ENCODE measurements at places on chromosomes 3 and 15.

GRCh38 chr3:161766331-161766730, 269.7 kb downstream of the OTOL1 start:
- DNase-seq: no peak

DNA sequence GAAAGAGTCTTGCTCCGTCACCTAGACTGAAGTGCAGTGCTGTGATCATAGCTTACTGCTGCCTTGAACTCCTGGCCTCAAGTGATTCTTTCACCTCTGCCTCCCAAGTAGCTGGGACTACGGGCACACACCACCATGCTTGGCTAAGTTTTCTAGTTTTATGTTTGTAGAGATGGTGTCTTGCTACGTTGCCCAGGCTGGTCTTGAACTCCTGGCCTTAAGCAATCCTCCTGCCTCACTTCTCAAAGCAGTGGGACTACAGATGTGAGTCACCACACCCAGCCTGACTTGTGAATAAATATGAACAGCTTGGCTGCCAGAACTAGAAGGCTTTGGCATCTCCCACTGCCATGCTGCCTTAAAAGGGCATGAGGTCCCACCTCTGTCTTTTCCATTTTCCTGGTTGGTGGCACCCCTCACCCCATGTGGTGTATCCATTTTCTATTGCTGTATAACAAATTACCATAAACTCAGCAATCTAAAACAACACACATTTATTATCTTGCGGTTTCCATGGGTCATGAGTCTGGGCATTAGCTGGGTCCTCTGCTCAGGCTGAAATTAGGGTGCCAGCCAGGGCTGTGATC, 44.3 kb downstream of the PTPRG start:
- no peak for DNase-seq

DNA sequence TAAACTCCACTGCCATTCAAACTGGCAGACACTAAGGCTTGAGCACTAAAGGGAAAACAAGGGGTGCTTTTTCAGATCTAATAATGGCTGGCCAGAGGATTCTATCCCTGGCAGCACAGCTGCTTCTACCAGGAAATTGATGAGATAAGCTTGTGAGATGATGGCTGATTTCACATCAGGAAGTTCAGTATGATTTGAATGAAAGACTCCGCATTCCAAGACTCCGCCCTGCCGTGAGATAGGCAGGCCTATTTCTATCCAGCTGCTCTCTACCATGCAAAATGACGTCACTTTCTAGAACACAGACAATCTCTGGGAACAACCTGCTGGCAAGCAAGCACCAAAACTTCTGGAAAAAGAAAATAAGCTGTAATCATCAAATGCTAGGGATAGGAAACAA, 171.8 kb downstream of the WDR76 start:
- no peak for DNase-seq

GRCh38 chr3:87733671-87734367, 325.0 kb downstream of the CGGBP1 start:
- no peak for DNase-seq

DNA sequence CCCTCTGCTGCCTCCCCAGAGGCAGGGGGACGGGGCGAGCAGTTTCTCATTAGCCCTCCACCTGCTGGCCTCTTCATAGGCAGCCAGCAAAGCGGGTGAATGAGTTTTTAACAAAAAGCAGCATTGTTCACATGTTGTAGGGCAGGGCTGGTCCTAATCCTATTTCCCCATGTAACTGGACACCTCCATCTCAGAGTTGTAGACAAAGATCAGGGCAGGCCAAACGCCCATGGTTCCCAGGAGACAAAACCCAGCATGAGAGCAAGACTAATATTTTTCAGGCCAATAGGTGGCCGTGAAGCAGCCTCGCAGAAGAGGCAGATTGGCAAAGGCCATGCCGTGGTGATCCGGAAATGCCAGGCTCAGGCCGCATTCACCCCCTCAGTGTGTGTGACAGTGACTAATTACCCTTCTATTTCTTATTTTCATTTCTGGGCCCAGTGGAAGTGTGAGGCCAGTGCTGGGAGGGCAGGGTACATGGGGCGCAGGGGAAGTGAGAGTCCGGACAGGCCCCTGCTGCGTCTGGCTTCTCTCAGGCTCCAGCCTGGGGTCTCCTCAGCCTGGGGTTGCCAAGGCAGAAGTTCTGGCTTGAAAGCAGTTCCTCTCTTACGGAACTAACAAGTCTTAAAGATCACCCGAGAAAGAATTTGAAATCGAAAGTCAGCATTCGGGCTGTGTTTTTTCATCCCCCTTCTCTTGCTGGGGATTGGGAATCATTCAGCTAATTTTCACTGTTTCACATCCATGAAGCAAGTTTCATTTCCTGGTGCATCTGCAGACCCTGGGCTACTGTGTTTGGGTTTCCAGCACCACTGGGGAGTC, 64.8 kb downstream of the BOC start:
- DNase-seq: peak; percentile 64

- DNase-seq: no peak
Measured at GRCh38 chr3:153783106-153783505, 338.1 kb upstream of the ARHGEF26 start.

GRCh38 chr3:124685481-124685880, 44.8 kb upstream of the UMPS start:
- no peak for DNase-seq

GRCh38 chr15:90015749-90016148, 14.6 kb downstream of the ZNF710 start:
- no peak for DNase-seq

DNA sequence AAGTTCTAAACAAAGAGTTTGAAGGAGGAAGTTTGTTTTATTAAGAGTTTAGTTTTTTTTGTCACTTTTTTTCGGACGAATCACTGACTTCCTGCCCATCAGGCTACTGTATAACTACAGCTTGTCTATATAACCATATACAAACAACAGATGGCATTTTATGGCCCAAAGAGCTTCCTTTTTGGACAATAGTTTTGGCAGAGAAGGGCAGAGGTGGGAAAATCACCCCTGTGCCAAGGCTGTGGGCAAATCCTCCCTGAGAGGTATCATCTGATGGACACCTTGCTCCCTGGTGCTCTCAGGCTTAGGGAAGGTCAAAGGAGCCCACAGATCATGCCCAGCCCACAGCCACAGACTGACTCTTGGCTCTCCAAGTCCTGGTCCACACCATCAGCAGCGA, 113.4 kb downstream of the OXNAD1 start:
- no peak for DNase-seq

DNA sequence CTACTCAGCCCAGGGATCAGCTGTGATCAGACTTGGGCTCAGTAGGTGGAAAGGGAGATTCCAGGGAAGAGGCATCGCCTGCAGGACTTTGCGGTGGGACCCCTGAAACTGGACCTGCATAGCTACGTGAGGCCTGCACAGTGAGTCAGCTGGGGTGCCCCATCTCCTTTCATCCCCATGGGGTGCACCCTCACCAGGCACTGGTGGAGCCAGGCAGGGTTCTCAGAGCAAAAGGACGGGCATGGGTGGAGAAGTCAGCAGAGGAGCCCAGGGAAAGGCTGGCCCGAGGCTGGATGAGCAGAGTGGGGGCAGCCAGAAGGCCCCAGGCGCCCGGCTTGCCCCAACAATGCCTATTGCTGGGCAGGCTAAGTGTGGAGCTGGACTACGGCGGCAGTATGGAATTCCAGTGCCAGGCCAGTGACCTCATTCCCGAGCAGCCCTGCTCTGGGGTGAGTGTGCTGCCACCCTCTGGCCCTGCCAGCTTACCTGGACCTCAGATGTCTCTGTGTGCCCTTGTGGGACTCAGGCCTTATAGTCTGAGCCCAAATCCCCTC, 19.7 kb downstream of the ACAA1 start:
- DNase-seq: no peak

DNA sequence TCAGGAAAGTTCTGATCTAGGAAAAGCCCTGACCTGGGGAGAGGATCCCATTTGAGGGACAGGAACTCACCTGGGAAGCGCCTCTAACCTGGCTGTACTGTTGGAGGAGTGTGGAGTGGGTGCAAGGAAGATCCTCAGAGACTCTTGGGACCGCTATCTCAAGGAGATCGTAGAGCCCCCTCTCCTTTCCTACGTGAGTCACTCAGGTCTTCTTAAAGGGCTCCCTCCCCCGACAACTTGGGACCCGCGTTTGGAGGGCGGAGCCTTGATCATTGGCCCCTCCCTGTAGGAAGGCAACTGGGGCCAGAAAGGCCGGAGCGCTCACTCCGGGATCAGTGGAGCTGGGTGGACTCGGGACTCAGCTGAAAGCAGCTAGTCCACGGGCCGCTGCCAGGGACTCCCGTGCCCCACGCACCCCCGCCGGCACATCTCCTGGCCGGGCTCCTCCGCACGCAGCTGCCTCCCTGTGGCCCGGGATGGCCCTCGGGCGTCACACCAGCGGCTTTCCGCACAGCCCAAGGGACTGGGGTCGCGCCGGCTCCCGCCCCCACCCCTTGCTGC, 520 bp downstream of the SLC26A6 start:
- DNase-seq: peak; percentile 80

DNA sequence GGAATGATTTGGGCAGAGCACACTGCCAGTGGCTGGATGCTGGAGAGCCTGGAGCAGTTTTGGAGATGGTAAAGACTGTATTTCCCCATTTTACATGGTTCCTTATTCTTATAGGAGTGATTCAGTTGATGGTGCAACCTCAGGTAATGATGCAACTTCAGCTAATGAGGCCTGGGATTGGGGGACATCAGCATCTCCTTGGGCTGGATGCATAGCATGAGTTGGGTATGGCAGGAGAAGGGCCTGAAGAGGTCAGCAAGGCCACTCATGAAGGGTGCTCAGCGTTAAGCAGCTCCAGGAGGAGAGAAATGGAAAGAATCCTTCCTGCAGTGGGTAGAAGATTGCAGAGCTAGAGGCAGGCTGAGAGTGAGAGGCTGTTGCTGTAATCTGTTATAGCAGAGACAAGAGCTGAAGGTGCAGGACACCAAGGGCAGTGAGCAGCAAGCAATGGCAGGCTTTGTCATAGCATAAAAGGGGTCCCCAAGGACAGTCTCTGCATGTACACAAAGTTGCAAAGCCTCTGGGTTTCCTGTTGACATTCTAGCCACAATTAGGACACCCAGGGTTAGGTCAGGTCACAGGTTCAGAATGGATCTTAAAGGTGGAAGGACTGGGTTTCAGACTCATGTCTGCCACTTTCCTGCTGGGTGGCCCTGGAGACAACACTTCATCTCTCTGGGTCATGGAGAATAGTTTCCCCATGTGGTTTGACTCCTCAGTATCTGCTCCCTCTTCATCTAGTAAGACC, 29.5 kb upstream of the SNRK start:
- no peak for DNase-seq

DNA sequence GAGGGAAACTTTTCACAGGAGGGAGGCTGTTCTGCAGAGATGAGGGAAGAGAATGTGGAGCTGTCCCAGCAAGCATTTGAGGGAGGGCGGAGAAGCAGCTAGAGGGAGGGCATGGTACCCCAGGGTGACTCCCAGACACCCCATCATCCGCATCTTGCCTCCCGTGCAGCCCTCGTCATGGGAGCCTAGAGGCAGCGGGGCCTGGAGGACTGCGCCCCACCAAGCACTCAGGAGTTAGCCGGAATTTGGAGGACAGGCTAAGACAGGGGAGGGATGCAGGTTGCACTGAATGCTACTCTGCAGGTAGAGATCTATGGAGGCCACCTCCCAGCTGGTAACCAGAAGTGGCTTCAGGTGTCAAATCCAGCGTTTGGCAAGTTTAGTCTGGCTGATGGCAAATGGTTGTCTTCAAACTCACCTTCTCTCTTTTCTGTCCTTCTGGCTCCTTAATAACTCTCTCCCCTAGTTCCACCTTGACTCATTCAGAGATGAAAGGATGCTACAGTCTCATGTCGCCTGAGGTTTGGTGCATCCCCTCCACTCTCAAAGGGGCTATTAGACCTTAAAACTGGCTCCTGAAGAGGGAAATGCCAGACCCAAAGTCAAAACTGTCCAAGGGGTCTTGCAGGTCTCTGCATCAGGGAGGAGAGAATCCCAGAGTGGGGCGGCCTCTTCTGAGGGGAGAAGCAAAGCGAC, 155.9 kb upstream of the TLE3 start:
- no peak for DNase-seq

DNA sequence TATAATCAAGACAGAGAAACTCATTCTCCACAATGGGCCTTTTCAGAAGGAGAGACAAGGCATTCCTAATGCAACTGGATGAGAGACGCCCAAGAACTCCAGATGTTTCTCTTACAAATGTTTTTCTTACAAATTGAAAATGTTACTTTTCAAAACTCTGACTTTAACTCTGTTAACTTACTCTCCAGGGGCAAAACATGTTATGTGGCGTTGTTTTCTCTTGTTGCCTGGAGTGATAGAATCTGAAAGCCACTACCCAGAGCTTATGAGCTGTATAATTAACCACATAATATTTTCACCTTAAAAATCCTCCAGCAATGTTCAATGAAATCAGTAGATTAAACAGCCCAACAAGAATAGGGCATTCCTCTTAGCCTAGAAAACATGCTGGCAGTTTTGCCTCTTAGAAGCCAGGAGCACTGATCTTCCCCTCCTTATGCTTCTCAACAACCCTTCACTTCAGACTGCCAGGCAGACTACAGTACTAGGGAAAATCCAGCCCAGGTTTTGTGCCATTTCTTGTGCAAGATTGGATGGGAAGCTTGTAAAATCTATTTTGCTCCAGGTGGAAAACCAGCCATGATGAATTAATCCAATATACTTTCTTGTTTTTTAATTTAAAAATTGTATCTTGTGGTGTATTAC, 186.7 kb upstream of the GADL1 start:
- no peak for DNase-seq

DNA sequence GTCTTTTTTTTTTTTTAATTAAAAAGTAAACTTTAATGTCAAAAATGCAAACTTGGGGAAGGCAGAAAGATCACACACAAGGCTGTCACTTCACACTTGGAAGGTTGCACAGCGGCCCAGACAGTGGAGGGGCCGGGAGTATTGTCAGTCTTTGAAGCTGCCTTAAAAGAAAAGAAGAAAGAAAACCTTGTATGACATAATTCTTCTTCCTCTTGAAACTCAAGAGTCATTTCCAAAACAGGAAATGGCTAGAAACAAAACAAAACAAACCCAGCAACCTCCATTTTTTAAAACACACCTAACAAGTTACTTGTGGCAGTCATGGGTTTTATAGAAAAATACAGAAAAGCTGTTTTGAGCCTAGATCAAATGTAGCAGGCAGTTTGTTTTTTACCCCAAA, 68.1 kb upstream of the MAGI1 start:
- DNase-seq: peak; percentile 29

- no peak for DNase-seq
Measured at GRCh38 chr3:41120460-41120859, 78.8 kb upstream of the CTNNB1 start.

- no peak for DNase-seq
Measured at GRCh38 chr15:58590236-58590635, 158.4 kb downstream of the LIPC start.

All from GM13977 (cell line).